D721Med (cell line): ENCODE measurements at places on chromosomes 5 and 9.

DNA sequence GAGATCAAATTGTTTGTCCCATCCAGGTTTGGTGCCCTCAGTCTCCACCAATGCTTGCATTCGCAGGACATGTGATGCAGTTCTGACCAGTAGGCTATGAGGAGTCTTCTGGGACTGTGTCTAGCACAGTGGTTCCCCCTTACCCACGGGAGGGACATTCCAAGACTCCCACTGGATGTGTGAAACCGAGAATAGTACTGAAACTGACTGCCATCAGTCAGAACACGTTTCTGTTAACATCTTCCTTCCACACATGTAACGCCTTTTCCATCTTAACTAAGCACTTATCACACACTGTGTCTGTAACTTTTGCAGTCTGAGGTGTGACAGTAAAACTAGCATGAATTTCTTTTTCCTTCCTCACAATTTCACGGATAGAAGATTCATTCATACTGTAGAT is 74.7 kb downstream of the PTTG1 start:
- no peak for DNase-seq

GRCh38 chr9:33445389-33446239 is 1.8 kb downstream of the AQP3 start:
- no peak for DNase-seq

GRCh38 chr5:32505756-32506155 is 61.2 kb upstream of the ZFR start:
- no peak for DNase-seq

DNA sequence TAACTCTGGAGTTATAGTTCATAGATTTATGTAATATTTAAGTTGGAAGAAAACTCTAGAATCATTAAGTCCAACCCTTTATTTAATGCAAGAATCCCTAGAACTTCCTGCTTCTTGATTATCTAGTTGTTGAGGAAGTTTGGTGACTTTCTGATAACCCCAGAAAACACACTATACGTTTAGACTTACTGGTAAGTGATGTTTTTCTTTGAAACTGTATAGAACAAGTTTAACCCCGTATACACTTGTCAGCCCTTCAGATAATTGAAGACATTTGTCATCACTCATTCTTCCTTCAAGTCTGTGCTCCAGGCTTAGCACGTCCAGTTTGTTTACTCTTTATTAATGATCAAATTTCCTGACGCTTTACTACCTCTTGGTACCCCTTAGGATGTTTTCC is 9.0 kb downstream of the NDUFS4 start:
- no peak for DNase-seq

DNA sequence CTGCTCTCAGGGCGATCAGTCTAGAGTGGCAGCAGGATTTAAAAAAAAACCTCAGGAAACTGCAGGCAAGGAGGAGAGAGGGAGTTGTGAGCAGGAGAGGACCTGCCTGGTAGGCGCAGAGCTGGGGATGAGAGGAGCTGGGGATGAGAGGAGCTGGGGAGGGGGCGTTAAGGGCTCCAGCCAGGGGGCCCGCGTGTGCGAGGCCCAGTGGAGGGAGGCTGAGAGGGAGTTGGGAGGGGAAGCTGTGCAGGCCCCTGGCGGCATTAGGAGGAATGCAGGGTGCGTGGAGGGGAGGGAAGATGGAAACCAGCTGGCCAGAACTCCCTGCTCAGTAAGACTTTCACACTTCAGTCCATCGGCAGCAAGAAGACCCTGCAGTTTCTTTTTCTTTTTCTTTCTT is 45.2 kb upstream of the HMCN2 start:
- no peak for DNase-seq
